Pancreas (tissue), 10 donors: ENCODE measurements at places on chromosomes 7 and 10.

- no peak for DNase-seq
Observed at GRCh38 chr7:104012835-104013234, 23.4 kb upstream of the RELN start.

GRCh38 chr7:2411049-2411448 lies 7.6 kb downstream of the CHST12 start:
- no peak for DNase-seq

DNA sequence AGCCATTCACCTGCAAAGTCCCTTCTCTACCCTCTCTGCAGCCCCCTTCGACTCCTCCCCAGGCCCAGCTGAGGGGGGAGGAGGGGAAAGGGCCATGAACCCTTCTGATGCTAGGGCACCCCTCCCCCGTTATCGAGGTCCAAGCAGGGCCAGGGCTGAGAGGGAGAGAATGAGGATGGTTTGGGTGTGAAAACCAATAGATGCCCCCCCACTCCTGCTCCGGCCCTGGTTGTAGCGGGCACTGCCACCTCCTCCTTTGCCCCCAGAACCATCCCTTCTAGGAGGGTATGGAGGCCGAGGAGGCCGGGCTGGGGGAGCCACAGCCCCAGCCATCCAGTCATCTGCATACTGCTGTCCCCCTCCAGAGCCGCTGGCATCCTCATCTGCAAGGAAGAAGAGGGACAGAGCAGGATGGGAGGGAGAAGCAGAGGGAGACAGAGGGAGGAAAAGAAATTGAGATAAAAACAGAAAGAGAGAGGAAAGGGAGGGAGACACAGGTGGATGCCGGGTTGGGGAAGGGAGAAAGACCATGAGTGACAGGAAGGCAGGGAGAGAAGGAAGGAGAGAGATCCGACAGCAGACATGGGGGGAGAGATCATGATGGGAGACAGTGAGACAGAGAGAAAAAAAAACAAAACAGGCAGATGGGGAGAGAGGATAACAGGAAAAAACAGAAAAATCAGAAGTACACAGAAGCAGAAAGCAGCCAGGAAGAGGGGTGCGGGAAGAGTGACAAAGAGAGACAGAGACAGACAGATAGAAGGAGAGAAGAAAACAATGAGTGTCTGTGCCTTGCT lies 1.9 kb upstream of the GAL3ST4 start:
- DNase-seq: no peak

- no peak for DNase-seq
Observed at GRCh38 chr10:18879284-18879683, 169.3 kb upstream of the MALRD1 start.

GRCh38 chr7:43308913-43309705 lies 196.7 kb downstream of the HECW1 start:
- no peak for DNase-seq

DNA sequence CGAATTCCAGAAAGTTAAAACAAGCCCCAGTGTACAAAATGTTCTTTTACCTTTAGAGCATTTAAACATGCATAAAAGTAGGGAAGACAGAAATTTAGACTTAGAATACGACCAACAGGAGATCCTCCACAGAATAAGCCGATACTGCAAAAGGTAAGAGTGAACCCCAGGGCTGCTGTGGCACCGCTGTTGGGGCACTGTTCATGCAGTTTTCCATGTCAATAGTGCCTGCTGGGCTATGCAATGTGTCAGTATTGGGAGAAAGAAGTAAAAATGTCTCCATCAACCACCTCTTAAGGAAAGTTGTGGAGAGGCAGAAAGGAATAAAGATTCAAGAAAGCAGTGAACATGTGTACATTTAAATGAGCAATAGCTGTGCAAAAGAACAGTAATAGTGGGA lies 326.5 kb upstream of the SEMA3C start:
- DNase-seq: no peak

- DNase-seq: no peak
Observed at GRCh38 chr10:95536017-95536416, 25.2 kb downstream of the SORBS1 start.

- no peak for DNase-seq
Observed at GRCh38 chr10:89165923-89166322, 41.2 kb downstream of the CH25H start.

- no peak for DNase-seq
Observed at GRCh38 chr7:135714534-135715009, 13.4 kb downstream of the SLC13A4 start.
